Left lung (tissue), 14 donors: ENCODE measurements at places on chromosomes 5 and 9. TPM values are rescaled to one million over a fixed set of nuclear protein-coding genes. Genes with fewer than 3 reads are reported as not detected.

TICAM2 gene
- total RNA-seq: 8.6 TPM

SH3RF2 gene
- total RNA-seq: 11.7 TPM

PCDHA1 gene
- total RNA-seq: not detected

PRR7 gene
- total RNA-seq: 2.7 TPM

ACTBL2 gene
- 0.29 TPM for total RNA-seq

CYSRT1 gene
- 0.50 TPM for total RNA-seq

MCTP1 gene
- total RNA-seq: 55.1 TPM

BAG1 gene
- total RNA-seq: 103 TPM

ASPN gene
- total RNA-seq: 27.5 TPM

AIF1L gene
- 9.3 TPM for total RNA-seq

FBXL7 gene
- 12.0 TPM for total RNA-seq

TERT gene
- 0.09 TPM for total RNA-seq

WNK2 gene
- 0.93 TPM for total RNA-seq

SPATA31E1 gene
- not detected for total RNA-seq

IRF1 gene
- total RNA-seq: 93.3 TPM

LCN15 gene
- not detected for total RNA-seq

TSSK1B gene
- total RNA-seq: 0.23 TPM

VPS13A gene
- total RNA-seq: 36.1 TPM

FOXD4L3 gene
- not detected for total RNA-seq

ELP1 gene
- 25.1 TPM for total RNA-seq

SLC6A18 gene
- not detected for total RNA-seq

FOXD4L4 gene
- total RNA-seq: not detected

PCDHGA8 gene
- total RNA-seq: 0.76 TPM

ADAMTSL1 gene
- total RNA-seq: 3.1 TPM

ARHGEF37 gene
- total RNA-seq: 4.2 TPM

KCTD16 gene
- total RNA-seq: 0.60 TPM

FAM169A gene
- total RNA-seq: 2.7 TPM

FYB1 gene
- 24.4 TPM for total RNA-seq

JAKMIP2 gene
- total RNA-seq: 4.4 TPM

RORB gene
- total RNA-seq: 2.9 TPM

ZBTB43 gene
- total RNA-seq: 28.3 TPM

ADAMTS2 gene
- 68.2 TPM for total RNA-seq

TNFSF15 gene
- 20.5 TPM for total RNA-seq

TMEM252 gene
- total RNA-seq: not detected

NUTM2G gene
- not detected for total RNA-seq

NTRK2 gene
- 3.8 TPM for total RNA-seq

EIF4EBP3 gene
- 10.6 TPM for total RNA-seq

EIF4E1B gene
- total RNA-seq: not detected
